Activated T-helper 1 cell treated with anti-CD3 and anti-CD28 coated beads, Interleukin-12 subunit alpha, Interleukin-12 subunit beta, Interleukin-2, Interleukin-4 antibody, amounts not matched to agents 30 ng/mL and 10 ng/mL and 1 ng/mL, durations not matched to agents 14 hours and 24 hours and 36 hours (primary cell): ENCODE measurements at places on chromosomes 2 and 18. TPM values are rescaled to one million over a fixed set of nuclear protein-coding genes. Genes with fewer than 3 reads are reported as not detected.

GRCh38 chr2:223625652-223626051 is 23.5 kb upstream of the SCG2 start:
- H3K4me1 ChIP-seq = no peaks in the 10 kb centered on the region
- H3K27me3 ChIP-seq = peaks cover 3% of the 10 kb centered on the region
- no peak overlapping the region for H3K4me3 ChIP-seq
- H3K27ac ChIP-seq = no peak overlapping the region
- H3K36me3 ChIP-seq = no peaks in the 10 kb centered on the region

DNA sequence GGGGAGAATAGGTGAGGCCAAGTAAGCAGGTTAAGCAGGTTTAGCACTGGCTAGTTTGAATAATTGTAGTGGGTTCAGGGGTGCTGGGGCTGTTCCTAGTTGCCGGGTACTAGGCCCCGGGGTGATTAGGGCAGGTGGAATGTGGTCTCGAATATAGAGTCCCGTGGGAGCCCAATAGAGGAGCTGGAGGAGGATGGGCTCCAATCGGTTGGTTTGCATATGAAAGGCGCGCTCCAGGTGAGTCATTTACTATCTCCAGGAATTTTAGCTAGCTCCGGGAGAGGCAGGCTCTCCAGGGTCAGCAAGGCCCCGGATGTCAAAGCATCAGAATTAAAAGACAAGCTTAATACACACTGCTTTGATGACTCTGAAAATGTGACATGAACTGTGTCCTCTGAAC is 304.0 kb downstream of the ZNF521 start:
- H3K4me3 ChIP-seq = no peak overlapping the region
- H3K4me1 ChIP-seq = no peaks in the 10 kb centered on the region
- H3K36me3 ChIP-seq = no peaks in the 10 kb centered on the region
- no peaks in the 10 kb centered on the region for H3K27me3 ChIP-seq
- no peak for DNase-seq

GRCh38 chr18:63832470-63832869 is 55.0 kb upstream of the SERPINB2 start:
- H3K27ac ChIP-seq = no peak overlapping the region
- no peaks in the 10 kb centered on the region for H3K36me3 ChIP-seq
- H3K4me1 ChIP-seq = peaks cover 13% of the 10 kb centered on the region
- no peak for DNase-seq

- no peak for DNase-seq
- no peaks in the 10 kb centered on the region for H3K4me1 ChIP-seq
- H3K27me3 ChIP-seq = no peaks in the 10 kb centered on the region
- H3K27ac ChIP-seq = no peak overlapping the region
- no peak overlapping the region for H3K4me3 ChIP-seq
- H3K36me3 ChIP-seq = no peaks in the 10 kb centered on the region
Observed at GRCh38 chr18:6452194-6452593, 37.5 kb upstream of the L3MBTL4 start.

DNA sequence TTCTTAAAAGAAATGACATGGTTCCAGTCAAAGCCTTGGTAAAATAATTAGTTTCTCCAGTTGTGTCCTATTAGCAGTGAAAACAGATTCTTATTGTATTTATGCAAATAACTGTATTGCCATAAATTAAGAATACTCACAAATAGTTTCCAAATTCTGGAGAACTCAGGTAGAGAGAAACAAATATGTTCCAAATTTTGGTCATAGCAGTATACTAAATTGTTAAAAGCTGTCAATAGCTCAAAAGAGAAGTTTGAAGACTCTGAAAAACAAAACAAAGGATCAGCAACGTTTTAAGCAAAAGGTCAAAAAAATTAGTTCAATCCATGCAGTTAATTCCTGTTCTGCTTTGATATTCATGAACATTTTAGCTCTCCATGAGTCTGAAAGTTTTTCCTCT is 25.5 kb downstream of the ELMOD3 start:
- H3K4me1 ChIP-seq = no peaks in the 10 kb centered on the region
- H3K4me3 ChIP-seq = no peak overlapping the region
- DNase-seq = no peak
- H3K36me3 ChIP-seq = peaks cover 52% of the 10 kb centered on the region
- no peak overlapping the region for H3K27ac ChIP-seq
- no peaks in the 10 kb centered on the region for H3K27me3 ChIP-seq

DNA sequence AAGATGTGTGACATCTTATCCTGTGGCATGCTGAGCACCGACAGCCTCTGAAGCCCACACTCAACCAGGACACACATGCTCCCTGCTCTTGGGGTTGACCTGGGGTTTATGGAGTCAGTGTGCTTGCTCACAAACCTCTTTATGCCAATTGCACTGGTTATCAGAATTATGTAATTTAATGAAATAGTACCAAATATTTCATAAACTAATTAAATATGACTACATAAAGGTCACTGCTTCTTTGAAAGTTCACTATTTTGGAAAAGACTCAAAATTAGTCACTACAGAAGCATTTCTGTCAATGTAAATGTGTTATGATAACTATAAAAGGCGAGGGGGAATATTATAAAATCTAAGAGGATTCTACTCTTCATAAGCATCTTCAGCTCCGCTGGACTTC is 76.7 kb downstream of the FHOD3 start:
- no peaks in the 10 kb centered on the region for H3K36me3 ChIP-seq
- no peak overlapping the region for H3K4me3 ChIP-seq
- no peak overlapping the region for H3K27ac ChIP-seq
- DNase-seq = no peak

DNA sequence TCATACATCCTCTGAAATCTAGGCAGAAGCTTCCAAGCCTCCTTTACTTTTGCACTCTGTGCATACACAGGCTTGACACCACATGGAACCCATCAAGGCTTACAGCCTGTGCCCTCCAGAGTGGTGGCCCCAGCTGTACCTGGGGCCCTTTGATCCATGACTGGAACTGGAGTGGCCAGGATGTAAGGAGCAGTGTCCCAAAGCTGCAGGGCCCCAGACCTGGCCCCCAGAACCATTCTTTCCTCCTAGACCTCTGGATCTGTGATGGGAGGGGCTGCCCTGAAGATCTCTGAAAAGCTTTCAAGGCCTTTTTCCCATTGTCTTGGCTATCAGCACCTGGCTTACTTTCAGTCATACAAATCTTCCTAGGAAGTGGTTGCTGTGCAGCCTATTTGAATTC is 63.1 kb upstream of the NOL4 start:
- H3K27me3 ChIP-seq = no peaks in the 10 kb centered on the region
- no peak overlapping the region for H3K27ac ChIP-seq
- no peak overlapping the region for H3K4me3 ChIP-seq
- no peaks in the 10 kb centered on the region for H3K4me1 ChIP-seq
- no peaks in the 10 kb centered on the region for H3K36me3 ChIP-seq

DNA sequence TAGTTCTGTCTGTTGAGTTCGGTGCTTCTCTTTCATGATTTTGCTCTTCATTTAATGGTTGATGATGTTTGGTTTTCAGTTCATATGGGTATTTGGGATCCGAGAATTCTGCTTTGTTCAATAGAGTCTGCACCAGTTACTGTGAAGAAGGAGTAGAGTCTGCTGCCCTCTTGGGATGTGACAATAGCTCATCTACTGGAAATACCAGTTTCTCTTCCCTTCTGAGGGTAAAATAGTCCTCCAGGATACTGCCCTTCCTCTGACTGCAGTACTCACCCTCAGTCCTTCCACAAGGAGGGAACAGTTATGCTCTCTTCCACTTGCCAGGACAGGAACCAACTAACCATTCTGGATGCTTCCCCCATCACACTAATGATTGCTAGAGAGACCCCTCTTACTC is 12.5 kb upstream of the TNFAIP6 start:
- no peak overlapping the region for H3K27ac ChIP-seq
- no peaks in the 10 kb centered on the region for H3K36me3 ChIP-seq
- no peak for DNase-seq
- H3K27me3 ChIP-seq = peaks cover 3% of the 10 kb centered on the region

GRCh38 chr18:35458271-35458670 is 39.5 kb downstream of the INO80C start:
- H3K4me1 ChIP-seq = peaks cover 24% of the 10 kb centered on the region
- H3K27ac ChIP-seq = no peak overlapping the region
- no peaks in the 10 kb centered on the region for H3K36me3 ChIP-seq
- H3K27me3 ChIP-seq = no peaks in the 10 kb centered on the region

DNA sequence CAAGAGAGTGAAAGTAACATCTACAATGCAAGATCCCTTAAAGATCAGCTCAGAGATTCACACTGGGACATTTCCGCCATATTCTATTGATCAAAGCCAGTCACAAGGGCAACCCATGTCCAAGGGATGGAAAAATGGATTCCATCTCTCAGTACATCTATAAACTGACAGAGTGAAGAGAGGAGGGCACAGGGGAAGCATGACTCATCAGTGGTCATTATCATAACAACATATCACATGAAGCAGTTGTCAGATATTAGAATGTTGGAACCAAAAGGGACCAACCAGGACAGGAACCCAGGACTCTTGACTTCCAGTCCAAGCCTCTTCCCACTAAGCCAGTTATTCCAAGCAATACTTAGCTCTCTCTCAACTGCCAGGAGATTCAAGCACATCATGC is 54.9 kb upstream of the IGFBP2 start:
- no peaks in the 10 kb centered on the region for H3K36me3 ChIP-seq
- no peak overlapping the region for H3K4me3 ChIP-seq
- no peak overlapping the region for H3K27ac ChIP-seq
- DNase-seq = no peak
- H3K4me1 ChIP-seq = no peaks in the 10 kb centered on the region

DNA sequence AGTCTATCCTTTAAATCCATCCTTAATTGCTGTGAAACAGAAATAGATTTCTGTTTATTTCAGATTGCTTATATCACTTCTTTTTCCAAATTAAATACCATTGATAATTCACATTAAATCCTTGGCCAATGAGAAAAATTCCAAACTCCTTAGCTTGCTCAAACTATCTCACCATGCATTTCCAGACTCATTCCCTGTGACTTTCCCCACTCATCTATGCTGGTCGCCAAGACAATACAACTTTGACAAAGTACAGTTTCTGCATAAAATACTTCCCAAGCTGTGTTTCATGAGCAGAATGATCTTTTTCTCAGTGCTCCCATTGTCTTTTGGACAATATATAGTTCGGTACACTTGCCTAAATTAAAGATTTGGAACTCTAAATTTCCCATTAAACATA is 575.6 kb downstream of the CPS1 start:
- H3K4me1 ChIP-seq = no peaks in the 10 kb centered on the region
- no peak for DNase-seq
- H3K27ac ChIP-seq = no peak overlapping the region
- H3K4me3 ChIP-seq = no peak overlapping the region
- H3K36me3 ChIP-seq = no peaks in the 10 kb centered on the region

DNA sequence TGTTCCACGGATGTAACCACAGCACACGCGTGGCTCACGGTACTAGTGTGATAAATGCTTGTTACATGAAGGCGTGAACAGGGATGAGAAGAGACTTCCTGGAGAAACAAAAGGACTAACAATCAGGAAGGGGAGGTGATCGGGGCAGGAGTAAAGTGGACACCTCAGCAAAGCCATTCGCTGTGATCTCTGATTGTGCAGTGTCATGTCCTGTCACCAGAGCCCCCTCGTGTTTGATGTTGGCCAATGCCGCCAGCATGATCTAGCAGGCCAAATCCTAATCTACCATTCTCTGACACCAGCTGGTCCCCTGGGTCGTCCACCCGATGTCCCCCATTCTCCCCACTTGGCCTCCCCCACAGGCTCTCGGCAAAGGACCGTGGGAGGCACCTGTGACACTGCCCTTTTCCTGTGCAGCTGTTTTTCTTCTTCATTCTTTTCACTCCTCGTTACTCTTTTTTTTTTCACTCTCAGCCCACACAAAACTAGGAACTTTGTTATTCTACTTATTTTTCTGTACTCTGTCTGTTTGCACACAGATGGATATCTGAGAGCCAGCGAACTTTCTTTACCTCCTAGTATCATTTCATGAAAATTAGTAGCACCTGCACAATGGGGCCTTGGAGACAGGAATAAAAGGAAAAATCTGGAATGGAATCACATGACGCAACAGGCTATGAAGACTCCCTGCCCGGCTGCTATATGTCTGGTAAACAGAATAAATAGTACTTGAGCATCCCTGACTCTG is 146.8 kb downstream of the TGIF1 start:
- no peaks in the 10 kb centered on the region for H3K27me3 ChIP-seq
- H3K4me1 ChIP-seq = peaks cover 55% of the 10 kb centered on the region
- peak overlapping the region; percentile 98 for H3K27ac ChIP-seq
- peak overlapping the region; percentile 89 for H3K4me3 ChIP-seq
- peak; percentile 20 for DNase-seq
- H3K36me3 ChIP-seq = peaks cover 15% of the 10 kb centered on the region

- H3K27me3 ChIP-seq = no peaks in the 10 kb centered on the region
- H3K36me3 ChIP-seq = no peaks in the 10 kb centered on the region
- no peak for DNase-seq
- no peak overlapping the region for H3K4me3 ChIP-seq
- peaks cover 24% of the 10 kb centered on the region for H3K4me1 ChIP-seq
Observed at GRCh38 chr18:13532406-13533075, 193.8 kb downstream of the FAM210A start.

GRCh38 chr18:61852496-61852895 is 40.3 kb downstream of the RNF152 start:
- H3K4me1 ChIP-seq = peaks cover 6% of the 10 kb centered on the region
- peaks cover 8% of the 10 kb centered on the region for H3K27me3 ChIP-seq
- DNase-seq = no peak
- H3K4me3 ChIP-seq = no peak overlapping the region
- no peaks in the 10 kb centered on the region for H3K36me3 ChIP-seq

DNA sequence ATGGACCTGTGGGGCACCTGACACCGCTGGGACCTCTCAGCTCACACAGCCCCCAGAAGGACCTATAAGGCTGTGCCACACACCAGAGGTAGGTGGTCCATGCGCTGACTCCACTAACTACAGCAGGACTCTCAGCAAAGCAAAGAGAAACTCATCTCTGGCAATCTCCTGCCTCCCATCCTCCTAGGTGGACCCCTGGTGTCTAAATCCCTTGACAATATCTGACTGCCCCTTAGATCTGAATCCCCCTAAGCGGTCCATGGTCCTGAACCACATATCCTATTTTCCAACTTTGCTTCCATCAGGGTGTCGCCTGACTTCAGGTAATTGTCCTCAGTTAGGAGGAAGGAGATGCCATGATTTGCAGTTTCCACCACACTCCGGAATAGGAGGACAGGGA is 282.6 kb downstream of the MYT1L start:
- H3K4me1 ChIP-seq = no peaks in the 10 kb centered on the region
- H3K27ac ChIP-seq = no peak overlapping the region
- H3K36me3 ChIP-seq = no peaks in the 10 kb centered on the region
- no peaks in the 10 kb centered on the region for H3K27me3 ChIP-seq

DNA sequence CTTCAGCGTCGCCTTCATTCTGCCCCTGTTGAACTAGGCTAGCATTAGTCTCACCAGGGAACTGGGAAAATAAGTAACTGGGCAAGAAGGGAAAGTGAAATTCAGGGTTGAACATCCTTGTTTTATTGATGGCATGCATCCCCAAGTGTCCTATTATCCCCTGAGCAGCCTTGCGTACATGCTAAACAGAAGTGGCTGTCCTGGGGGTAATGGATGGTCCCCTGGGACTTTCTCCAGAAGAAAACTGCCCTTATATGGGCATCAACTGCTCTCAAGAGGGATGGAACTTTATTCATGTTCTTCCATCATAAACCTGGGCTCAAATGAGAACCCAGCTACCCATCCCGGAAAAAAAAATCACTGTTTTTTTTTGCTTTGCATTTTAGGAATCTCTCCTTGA is 11.8 kb upstream of the SMIM21 start:
- no peak for DNase-seq
- H3K27me3 ChIP-seq = peaks cover 7% of the 10 kb centered on the region
- H3K4me3 ChIP-seq = no peak overlapping the region
- H3K27ac ChIP-seq = no peak overlapping the region
- H3K4me1 ChIP-seq = no peaks in the 10 kb centered on the region

GRCh38 chr2:8435608-8436007 is 246.2 kb upstream of the ID2 start:
- no peaks in the 10 kb centered on the region for H3K27me3 ChIP-seq
- no peak overlapping the region for H3K4me3 ChIP-seq
- H3K4me1 ChIP-seq = peaks cover 22% of the 10 kb centered on the region
- H3K36me3 ChIP-seq = peaks cover 5% of the 10 kb centered on the region
- H3K27ac ChIP-seq = no peak overlapping the region
- DNase-seq = no peak

Gene PXDN
- total RNA-seq = 1.7 and 1.9 TPM in 2 replicates

Gene SKA1
- total RNA-seq = 20.7 and 23.3 TPM in 2 replicates

Gene UGT1A8
- total RNA-seq = not detected in 2 replicates

Gene ZNF516
- 1.3 and 2.0 TPM in 2 replicates for total RNA-seq
